Activated CD8-positive, alpha-beta memory T cell treated with anti-CD3 and anti-CD28 coated beads for 1 hour (primary cell): ENCODE measurements at places on chromosomes 6 and 20.

DNA sequence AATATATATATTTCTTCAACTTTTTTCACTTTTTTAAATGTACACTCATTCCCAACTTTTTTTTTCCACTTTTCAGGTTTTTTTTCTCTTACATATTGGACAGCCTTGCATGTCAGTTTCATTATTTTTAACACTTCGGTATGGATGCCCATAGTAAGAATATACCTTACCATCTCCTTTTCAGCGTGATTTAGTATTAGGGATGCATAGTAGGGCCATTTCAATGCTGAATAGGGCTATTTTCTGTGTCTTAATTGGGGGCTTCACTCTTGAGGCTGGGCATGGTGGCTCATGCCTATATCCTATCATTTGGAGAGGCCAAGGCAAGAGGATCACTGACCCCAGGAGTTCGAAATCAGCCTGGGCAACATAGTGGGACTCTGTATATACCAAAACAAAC is 6.7 kb downstream of the RNF114 start:
- DNase-seq, result no peak

GRCh38 chr20:10492844-10493243 is 57.7 kb downstream of the SLX4IP start:
- DNase-seq, result no peak

DNA sequence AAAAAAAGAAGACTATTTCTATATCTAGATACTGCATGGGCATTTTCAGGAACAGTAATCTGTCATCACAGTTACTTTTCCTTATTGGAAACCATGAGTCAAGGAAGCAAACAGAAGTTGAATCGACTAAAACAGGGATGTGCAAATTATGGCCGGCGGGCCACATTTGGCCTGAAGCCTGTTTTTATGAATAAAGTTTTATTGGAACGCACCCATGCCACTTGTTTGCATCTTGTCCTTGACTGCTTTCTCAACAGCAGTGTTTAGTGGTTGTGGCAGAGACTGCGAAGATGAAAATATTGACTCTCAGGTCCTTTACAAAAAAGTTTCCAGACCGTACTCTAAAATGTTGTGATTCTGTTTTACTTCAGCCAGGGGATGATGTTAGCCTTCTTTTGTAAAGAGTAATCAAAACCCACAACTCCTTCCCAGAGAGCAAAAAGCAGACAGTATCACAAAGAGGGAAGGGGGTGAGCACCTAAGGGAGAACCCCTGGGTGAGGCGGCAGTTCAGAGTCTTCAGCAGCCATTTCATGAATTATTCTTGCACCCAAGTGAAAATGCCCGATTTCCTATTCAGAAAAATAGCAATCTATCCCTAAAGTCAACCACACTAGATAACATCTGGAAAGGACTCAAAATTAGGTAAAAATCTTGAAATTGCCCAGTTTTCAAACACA is 190.4 kb downstream of the MYLK4 start:
- no peak for DNase-seq

GRCh38 chr20:62702895-62703852 is 5.5 kb upstream of the NTSR1 start:
- DNase-seq, result no peak

DNA sequence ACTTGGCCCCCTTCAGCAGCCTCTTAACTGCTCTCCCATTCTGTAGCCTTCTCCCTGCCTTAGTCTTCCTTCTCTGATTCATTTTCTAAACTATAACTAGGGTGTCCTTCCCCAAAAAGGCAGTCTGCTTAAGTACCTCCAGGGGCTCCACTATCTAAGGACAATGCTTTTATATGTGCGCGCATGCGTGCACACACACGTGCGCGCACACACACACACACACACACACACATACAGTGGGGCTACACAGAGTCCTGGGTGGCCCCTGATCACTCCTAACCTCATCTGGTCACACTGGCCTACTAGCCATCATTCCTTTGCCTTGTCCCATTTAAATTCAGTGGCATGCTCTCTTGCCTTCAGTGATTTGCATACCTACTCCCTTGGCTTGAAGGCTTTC is 654.3 kb upstream of the CHD6 start:
- no peak for DNase-seq

GRCh38 chr6:21593927-21594415 is 420 bp downstream of the SOX4 start:
- DNase-seq, result no peak

DNA sequence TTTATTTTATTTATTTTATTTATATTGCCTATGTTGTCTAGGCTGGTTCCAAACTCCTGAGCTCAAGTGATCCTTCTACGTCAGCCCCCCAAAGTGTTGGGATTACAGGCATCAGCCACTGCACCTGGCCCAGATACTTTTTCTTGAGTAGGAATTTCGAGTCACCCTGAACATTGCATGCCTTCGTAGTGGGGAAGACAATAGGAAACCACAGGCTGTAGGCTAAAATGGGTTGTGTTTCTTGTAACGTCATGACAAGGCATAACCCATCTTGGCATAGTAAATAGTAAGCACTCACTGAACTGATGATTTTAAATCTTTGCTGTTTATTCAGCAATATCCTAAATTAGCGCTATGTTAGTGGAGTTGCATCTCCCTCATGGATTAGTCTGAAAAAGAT is 34.9 kb downstream of the PTPN1 start:
- DNase-seq, result no peak

- DNase-seq, result no peak
These were observed 252.6 kb upstream of the SUPT3H start for GRCh38 chr6:45630314-45630713.

DNA sequence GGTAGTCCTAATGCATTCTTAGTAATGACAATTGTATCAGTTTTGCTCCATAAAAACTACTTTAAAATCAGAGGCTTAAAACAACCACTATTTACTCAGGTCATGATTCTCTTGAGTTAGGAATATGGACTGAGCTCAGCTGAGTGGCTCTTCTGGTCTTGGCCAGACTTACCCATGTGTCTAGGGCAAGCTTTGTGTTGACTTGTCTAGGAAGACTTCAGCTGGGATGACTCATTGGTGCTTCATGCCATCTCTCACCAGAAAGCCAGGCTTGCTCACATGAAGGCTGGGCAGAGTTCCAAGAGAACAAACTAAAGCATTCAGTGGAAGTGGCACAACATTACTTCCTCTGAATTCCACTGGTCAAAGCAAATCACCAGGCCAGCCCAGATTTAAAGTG is 155.3 kb downstream of the DHX35 start:
- no peak for DNase-seq

DNA sequence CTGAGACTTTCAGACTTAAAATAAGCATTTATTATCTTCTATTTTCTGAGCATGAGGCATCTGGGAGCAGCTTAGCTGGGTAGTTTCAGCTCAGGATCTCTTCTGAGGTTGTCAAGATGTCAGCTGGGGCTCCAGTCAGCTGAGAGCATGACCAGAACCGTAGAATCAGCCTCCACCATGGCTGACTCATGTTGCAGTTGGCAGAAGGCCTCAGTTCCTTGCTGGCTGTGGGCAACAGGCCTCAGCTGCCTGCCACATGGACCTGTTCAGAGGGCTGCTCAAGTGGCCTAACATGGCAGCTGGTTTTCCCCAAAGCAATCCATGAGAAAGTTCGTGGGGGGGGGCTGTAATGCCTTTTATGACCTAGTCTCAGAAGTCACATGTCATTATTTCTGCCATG is 142.3 kb downstream of the LY86 start:
- DNase-seq, result no peak

- no peak for DNase-seq
These were observed 49.4 kb downstream of the F13A1 start for GRCh38 chr6:6270948-6271535.

DNA sequence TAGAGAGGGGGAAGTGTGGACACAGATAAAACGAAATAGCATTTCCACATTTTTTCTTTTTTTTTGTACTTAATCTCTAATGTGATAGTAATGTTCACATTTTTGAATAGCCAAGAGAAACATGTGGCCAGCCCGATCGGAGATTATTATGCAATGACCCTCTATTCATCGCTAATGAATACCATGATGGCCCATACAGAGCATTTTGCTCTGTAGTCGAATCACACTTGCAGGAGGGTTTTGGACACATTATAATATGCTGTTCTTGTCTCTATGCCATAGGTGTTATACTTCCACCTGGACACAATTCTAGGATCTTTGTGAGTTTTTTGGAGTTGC is 60.1 kb downstream of the MTHFD1L start:
- no peak for DNase-seq

GRCh38 chr6:159819932-159820640 is 20.0 kb downstream of the PNLDC1 start:
- DNase-seq, result no peak

GRCh38 chr6:159102373-159103160 is 57.8 kb upstream of the TAGAP start:
- no peak for DNase-seq

GRCh38 chr6:96939007-96939805 is 14.7 kb downstream of the KLHL32 start:
- DNase-seq, result no peak

DNA sequence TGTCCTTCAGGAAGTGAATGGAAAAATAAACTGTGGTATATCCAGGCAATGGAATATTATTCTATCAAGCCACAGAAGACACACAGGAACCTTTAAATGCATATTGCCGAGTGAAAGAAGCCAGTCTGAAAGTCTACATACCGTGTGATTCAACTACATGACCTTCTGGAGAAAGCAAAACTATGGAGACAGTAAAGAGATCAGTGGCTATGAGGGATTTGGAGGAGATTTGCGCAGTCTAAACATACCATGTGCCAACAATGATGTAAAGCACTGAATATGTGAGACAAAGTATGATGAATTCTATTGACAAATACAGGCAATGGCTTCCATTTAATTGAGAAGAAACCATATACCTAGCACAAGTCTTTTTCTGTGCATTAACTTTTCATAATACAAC is 518.3 kb upstream of the ZNF337 start:
- DNase-seq, result no peak

DNA sequence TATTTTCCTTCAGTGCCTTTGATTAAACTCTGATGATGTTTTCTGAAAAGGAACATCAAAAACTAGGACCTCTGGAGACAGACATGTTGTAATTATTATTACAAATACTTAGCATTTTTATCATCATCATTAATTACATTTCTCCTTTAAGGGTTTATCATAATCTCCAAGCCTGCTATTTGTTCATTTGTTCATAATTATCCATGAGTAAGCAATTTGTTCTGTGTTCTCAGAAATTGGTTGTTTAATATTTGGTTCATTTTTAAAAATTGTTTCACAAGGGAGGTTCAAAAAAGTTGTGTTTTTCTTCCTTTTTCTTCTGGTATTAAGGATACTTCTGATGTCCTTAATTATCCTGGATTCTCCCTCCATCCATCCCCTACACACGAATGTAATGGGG is 850.2 kb upstream of the FLRT3 start:
- no peak for DNase-seq

- DNase-seq, result no peak
These were observed 124.1 kb downstream of the PREX1 start for GRCh38 chr20:48703511-48704219.

GRCh38 chr6:17584241-17584803 is 15.8 kb upstream of the FAM8A1 start:
- DNase-seq, result no peak

DNA sequence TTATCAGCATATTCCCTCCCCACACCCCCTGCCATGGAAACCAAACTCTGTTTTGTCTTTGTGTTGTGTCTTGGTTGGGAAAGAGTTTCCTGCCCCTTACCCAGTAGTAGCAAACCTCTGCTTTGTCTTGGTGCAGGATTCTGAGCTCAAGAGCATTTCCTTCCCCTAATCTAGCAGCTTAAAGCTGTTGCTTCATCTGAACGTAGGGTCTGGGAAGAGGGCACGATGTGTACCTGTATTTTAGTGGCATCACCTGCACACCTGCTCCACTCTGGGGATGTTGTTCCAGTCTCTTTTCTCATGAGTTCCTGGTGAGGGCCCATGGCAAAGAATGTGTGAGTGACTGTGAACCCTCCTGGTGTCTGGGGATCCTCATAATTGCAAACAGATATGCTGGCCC is 164.7 kb downstream of the SCP2D1 start:
- DNase-seq, result no peak

GRCh38 chr6:20680697-20681165 is 146.5 kb downstream of the CDKAL1 start:
- no peak for DNase-seq

- DNase-seq, result no peak
These were observed 20.1 kb upstream of the FAM83C start for GRCh38 chr20:35312318-35312717.

GRCh38 chr6:132065556-132065955 is 114.4 kb upstream of the CCN2 start:
- DNase-seq, result no peak

- no peak for DNase-seq
These were observed 478.4 kb upstream of the SOX4 start for GRCh38 chr6:21115111-21115510.

DNA sequence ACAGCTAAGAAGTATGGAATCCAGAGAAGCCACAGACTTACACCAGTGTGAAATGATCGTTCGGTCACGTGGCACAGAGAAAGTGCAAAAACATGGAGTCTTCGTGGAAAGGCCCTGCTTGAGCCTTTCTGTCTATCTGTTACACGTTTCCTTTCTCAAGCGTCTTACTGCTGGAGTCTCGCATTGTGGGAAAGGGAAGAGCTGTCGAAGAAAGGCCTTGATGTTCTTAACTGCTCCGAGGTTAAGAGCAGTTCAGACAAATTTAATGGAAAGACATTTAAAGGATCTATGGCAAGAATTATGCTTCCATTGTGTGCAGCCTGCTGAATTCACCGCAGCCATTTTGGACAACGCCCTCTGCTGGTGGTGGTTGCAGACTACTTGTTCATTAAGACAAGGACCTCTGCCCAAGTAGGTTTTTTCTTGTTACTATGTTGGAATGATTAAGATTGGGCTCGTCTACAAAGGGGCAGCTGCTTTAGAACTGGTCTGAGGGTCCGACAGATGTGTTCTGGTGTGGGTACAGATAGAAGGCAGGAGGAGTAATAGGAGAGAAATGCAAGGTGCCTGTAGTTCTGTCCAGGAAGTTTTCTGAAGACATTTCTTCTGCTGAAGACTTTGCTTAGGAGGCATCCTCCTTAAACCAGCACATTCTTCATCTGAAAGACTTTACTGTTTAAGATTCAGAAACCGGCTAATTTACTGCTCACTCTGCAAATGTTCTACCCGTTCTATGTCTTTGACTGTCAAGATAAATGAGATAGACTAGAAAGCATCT is 24.7 kb upstream of the CCN6 start:
- DNase-seq, result no peak

DNA sequence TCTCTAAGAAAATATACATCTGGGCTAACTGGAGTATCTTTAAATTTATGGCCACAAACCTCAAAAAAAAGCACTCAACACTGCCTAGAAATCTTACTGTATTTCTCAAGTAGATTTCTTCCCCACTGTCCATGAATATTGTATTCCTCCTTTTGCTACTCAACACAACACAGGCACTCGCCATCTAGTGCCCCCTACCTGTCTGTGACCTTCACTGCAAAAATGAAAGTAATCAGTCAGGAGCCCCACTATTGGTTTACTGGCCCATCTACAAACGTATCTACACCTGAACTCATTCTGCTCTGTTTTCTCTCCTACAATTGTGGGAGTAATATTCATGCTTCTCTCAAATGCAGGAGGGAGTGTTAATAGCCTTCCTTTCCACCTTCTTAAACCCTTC is 58.3 kb downstream of the LY86 start:
- DNase-seq, result no peak

GRCh38 chr6:149337320-149337719 is 19.8 kb downstream of the TAB2 start:
- DNase-seq, result no peak
